ENCODE measurements at places on chromosomes 7 and 10.

DNA sequence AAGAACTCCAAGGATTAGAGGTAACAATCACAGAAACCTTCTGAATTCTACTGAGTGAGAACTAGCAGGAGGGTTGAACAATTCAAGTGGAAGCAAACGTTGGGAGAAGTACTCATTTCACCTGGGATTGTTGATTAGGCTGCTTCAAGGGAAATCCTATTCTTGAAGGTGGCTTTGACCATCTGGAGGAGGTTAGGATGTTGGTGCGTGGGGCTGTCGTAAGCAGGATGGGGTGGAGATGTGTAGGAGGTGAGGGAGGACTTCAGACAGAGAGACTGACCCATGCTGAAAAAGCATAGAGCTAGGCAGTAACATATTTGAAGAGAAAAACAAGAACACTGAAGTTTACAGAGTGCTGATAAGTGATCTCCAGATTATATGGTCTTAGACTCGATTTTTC, 147.9 kb downstream of the FRMD4A start:
- no peak for DNase-seq

- no peak for DNase-seq
Observed at GRCh38 chr7:28847176-28847575, 111.0 kb downstream of the TRIL start.

DNA sequence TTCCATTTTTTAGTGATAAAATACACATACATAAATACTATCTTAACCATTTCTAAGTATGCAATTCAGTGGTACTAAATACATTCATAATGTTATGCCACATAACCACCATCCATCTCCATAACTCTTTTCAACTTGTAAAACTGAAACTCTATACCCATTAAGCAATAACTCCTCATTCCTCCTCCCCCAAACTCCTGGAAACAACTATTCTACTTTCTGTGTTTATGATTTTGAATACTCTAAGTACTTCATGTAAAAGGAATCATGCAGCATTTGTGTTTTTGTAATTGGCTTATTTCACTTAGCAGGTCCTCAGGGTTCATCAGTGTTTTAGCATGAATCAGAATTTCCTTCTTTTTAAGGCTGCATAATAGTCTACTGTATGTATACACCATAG, 131.8 kb downstream of the TES start:
- DNase-seq, result no peak

DNA sequence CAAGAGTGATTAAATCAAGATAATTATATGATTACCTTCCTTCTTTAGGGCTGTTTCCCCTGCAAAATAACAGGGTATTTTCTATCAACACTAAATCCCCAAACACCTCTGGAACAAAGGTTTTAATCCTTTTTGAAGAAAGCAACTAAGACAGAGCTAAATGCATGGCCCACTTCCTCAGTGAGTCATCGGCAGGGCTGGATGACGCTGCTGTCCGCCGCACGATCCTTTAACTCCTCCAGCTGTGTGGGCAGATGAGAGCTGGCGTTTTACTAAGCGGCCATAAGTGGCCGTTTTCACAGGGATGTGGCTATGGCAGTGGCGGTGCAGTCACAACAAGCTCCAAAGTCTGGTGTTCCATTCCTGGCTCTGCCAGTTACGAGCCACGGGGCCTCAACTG, 76.0 kb upstream of the C1QL3 start:
- DNase-seq, result no peak

DNA sequence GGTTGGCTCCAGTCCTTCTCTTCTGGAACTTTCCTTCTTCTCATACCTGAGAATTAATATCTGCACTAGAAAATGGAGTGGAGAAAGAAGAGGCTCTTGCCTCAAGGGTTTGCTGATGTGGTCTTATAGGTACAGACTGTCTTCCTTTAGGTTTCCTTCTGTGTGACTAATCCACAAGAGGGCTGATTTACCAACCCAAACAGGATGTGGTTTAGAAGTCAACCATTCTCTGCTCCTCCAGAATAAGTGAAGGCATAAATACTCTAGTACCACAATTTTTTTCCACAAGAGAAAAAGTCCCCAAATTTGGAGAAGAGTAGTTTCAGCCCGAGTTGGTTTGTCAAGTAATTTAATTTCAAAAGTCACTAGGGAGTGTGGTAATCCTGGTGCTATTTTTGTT, 85.8 kb downstream of the NRP1 start:
- no peak for DNase-seq

GRCh38 chr10:114638821-114639625, 19.1 kb downstream of the ABLIM1 start:
- no peak for DNase-seq

GRCh38 chr7:604001-604883, 84.6 kb upstream of the PDGFA start:
- no peak for DNase-seq

DNA sequence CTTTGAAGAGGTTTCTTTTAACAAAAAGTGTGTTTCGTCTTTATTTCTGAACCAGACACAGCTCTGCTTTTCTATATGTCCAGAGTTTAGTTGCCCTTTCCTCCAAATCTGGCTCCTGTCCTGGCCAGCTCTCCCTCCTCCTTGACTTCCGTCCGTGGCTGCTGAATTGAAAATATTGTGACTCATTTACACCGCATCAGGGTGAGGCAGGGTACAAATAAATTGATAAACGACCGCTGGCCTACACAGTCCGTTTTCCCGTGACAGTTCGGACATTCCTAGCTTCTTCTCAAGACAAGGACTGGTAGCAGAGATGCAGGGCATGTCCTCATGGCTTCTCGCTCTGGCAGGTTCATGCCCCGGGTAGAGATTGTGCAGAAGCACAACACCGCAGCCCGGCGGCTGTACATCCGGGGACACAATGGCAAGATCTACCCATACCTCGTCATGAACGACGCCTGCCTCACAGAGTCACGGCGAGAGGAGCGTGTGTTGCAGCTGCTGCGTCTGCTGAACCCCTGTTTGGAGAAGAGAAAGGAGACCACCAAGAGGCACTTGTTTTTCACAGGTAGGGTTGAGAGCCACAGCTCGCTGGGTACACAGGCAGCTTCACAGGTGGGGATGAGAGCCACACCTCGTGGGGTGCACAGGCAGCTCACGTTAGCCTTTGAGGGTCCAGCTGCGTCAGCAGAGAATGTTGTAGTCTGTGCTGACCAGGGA, 126.6 kb downstream of the TRRAP start:
- no peak for DNase-seq

GRCh38 chr7:124310934-124311390, 278.1 kb upstream of the TMEM229A start:
- no peak for DNase-seq

- no peak for DNase-seq
Observed at GRCh38 chr10:110167149-110167548, 40.3 kb upstream of the MXI1 start.

DNA sequence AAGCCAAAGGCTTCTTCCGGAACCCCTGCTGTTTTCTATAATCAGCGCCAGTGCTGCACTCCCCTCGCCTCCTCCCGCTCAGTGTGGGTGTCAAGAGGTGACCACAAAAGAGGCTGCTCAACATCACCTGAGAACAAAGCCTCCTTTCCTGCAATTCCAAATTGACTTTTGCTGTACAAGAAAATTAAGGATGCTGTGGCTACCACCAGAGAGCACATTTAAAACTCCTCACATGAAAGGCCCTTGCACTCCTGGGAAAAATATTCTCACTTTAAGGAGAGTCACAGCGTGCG, 96.4 kb downstream of the HIPK2 start:
- DNase-seq, result no peak

DNA sequence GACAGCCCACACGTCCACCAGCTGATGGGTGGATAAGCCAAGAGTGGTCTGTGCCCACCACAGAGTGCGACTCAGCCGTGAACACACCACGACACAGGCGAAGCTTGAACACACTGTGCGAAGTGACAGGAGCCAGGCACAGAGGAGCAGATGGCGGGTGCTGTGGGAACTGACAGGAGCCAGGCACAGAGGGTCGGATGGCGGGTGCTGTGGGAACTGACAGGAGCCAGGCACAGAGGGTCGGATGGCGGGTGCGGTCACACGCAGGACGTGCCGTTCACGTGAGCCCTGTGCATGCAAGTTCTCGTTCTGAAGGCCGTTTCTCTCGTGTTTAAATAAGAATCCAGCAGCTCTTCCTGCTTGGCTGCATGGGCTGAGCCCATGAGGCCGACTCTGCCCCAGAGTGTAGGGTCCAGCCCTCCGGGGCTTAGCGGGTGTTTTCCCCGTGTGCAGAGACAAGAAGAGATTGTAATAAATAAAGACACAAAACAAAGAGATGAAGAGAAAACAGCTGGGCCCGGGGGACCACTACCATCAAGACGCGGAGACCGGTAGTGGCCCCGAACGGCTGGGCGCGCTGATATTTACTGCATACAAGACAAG, 5.9 kb upstream of the ADAP1 start:
- DNase-seq, result no peak

DNA sequence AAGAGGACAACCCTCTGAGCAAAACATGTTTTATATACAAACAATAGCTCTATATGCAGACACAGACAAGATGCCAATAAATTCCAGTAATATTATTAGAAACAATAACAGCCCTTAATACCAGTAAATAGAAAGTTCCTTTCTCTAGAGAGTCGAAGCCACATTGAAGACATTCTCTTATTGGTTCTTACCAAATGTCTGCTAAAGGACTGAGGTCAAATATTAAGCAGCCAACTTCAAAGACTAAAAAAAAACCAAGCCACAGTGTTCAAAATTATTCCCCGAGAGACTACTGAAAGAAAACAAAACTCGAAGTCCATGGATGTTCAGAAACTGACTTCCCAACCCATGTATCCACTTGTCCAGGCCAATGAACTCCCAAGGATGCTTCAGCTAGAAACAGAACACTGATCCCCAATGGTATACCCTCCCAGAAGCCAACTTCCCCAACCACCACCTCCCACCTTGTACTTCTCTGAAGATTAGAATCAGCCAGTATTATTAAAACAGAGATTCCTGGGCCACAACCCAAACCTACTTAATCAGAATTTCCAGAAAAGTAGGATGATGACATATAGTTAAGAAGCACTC, 51.9 kb downstream of the FAM13C start:
- DNase-seq, result no peak

- peak; percentile 98 for DNase-seq
Observed at GRCh38 chr7:150988230-150989226, 2.3 kb upstream of the NOS3 start.

GRCh38 chr10:124913167-124913566, 28.8 kb upstream of the ZRANB1 start:
- DNase-seq, result no peak

GRCh38 chr7:124752310-124752709, 13.3 kb downstream of the GPR37 start:
- DNase-seq, result no peak

DNA sequence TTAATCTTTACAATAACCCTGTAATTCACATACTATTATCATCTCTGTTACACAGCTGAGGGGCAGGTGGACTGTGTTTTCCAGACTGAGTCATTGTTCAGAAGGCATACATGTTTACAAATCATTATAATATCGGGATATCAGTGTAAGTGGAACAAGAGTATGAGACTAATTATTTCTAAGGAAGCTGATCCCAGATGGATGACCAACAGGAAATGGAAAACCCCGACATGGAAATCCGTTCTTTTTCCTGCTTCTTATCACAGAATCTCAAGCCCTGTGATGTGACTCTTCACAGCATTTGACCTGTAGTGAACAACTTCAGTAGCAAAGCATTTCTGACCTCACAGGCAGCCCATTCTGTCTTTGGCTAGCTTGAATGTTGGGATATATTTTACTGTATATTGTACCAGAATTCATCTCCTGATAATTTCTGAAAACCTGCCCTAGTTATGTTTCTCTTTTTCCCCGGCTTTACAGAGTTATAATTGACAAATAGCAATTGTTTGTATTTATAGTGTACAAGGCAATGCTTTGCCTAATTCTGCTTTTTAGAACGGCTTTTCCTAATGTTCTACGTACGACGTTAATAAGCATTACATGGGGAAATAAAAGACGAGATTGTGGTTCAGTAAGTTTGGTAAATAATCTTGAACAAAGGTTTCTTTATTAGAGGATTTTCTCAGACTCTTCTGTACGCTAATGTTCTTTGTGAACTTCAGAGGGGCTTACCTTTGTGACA, 78.6 kb upstream of the SYPL1 start:
- DNase-seq, result no peak

- DNase-seq, result no peak
Observed at GRCh38 chr10:30583778-30584415, 45.7 kb downstream of the LYZL2 start.

DNA sequence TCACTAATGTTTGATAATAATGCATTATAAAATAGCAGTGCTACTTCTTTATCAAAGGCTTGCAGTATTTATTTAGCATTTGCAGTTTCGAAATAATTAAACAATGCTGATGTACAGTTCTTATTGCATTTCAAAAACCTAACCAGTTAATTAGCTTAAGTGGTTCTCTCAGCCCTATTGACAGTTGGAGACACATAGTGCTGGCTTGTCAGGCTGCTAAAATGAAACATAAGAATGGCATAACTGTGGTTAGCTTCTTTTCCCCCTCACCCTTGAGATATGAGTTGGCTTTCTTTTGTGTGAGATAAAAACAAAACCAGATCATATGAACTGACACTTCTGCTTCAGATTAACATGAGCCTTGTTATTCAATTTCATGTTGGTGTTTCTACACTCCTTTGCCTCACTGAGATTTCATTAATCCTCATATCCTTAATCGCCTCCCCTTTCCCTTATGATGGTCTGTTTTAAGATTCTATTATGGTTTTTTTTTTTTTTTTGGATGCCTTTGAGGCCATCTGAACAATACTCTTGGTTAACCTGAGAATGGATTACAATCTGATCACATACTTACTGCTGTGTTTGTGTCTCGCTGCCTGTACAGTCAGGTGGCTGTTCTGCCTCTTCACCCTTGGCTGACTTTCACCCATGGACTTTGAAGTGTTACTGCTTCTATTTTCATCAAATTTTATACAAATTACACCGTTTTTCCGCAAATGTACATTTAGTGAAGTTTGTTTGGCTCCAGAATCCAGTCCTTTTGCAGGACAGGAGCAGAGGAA, 108.0 kb downstream of the SDK1 start:
- DNase-seq, result no peak

DNA sequence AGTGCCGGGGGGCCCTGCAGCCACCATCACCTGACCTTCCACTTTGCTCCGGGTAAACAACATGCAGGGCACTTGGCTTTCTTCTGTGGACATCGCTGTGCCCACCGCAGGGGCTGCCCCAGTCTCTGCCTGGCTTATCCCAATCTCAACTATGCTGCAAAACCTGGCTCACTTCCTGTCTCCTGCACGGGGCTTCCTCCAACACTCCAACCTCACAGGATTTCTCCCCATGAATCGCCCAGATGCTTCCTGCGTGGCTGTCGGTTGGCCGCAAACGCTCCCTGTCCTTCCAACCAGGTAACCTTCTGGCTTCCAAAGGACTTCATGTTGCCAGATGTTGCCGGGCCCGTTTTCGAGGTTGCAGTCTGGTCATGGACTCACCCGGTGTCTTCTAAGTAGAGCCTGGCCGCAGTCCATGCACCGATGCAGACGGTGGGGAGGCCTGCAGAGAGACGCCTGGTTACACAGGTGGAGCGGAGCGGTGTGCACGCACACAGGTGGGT, 109.0 kb downstream of the VIPR2 start:
- DNase-seq, result no peak

DNA sequence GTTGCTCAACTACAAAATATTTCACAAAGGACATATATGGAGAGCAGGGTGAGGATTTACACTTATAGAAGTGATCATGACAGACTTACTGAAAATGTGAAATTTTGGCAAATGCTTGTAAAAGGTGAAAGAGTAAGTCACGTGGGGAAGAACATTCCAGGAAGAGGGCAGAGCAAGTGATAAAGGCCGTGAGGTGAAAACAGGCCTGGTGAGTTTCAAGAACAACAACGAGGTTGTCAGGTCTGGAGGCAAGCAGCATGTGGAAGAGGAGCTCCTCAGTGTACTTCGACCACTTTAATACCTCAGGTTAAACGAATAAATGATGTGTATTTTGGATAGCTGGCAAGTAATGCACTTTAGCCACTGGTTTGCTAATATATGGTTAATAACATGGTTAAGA, 706.7 kb downstream of the PCDH15 start:
- DNase-seq, result no peak

All from D721Med (cell line).